Upper lobe of right lung (tissue), 1 donor: ENCODE measurements at places on chromosomes 1 and 21.

- no peak for DNase-seq
Measured at GRCh38 chr1:183200451-183200850, 14.4 kb downstream of the LAMC2 start.

DNA sequence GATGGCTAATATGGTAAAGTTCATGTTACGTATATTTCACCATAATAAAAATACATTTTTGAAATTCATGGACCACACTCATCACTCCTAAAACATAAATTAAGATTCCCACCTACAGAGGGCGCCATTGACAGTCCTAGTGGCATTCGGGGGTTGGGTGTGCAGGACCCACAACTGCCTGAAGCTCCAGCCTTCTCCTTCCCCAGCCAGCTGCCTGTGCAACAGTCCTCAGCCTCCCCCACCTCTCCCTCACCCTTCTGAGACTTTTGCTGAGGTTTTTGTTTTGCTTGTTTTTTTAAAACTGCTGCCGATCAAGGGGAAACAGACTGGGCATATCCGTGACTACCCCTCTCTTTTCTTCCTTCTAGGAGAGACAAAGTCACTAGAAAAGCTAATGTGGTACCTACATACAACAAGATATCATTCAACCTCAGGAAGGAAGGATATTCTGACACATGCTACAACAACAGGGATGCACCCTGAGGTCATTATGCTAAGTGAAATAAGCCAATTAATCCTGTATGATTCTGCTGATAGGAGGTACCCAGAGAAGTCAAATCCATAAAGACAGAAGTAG, 9.2 kb upstream of the EVA1C start:
- no peak for DNase-seq

DNA sequence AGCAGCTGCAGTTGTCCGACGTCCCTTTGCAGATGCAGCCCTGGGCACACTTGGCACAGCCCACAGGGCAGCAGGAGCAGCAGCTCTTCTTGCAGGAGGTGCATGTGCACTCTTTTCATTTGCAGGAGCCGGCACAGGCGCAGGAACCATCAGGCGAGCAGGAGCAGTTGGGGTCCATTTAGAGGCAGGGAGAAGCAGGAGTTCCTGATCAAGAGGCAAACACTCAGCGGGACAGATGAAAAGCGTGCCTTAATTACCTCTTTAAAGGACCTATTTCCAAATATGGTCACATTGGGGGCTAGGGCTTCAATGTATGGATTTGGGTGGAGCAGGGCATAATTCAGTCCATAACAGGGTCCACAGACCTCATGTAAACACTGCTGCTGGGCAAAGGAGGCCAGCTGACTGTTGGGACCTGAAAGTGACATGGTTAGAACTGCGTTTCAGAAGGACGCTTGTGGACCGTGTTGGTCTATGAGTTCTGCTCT, 4.3 kb upstream of the CPLANE2 start:
- no peak for DNase-seq

GRCh38 chr21:35521293-35521692, 472.2 kb upstream of the RUNX1 start:
- no peak for DNase-seq

DNA sequence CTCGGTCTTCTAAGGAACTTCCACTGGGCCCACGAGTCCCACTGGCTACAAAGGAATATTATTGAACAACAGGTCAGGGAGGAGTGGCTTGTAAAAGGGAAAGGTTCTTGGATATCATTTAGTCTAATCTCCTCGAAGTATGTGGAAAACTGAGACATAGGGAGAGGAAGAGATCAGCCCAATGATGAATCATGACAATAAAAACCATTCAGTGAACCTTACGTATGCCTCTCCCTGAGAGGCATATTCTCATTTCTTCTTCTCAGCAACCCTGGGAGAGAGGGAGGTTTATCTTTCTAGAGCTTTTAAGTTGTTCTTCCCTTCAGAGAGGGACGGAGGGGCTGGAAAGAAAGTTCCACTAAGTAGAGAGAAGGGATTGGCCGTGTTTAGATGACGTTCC, 5.3 kb upstream of the MOB3C start:
- DNase-seq: no peak

- no peak for DNase-seq
Measured at GRCh38 chr21:37496972-37497371, 130.4 kb downstream of the DYRK1A start.

DNA sequence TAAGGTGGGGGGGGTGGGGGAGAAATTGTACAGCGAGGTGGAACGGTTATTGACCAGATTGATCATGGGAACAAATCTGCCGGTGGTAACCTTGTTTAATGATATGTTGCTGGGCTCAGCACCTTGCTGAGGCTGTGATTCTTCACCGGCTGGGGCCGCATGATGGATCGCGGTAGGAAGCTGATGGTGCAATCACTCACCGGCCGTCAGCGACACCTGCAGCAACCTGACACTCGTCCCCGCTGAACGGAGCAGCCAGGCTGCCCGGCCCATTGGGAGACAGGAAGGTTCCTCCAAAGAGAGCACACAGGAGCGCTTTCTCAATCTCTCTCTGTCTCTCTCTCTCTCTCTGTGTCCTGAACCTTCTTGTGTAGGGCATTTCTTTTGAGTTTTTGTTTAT, 128.5 kb upstream of the RRP15 start:
- DNase-seq: peak; percentile 64

GRCh38 chr1:67166196-67166595, at the start of gene IL23R:
Gene IL23R (plus strand): TSS chr1:67166454. CDS start chr1:67168121, 1,667 bp downstream.
- no peak for DNase-seq

DNA sequence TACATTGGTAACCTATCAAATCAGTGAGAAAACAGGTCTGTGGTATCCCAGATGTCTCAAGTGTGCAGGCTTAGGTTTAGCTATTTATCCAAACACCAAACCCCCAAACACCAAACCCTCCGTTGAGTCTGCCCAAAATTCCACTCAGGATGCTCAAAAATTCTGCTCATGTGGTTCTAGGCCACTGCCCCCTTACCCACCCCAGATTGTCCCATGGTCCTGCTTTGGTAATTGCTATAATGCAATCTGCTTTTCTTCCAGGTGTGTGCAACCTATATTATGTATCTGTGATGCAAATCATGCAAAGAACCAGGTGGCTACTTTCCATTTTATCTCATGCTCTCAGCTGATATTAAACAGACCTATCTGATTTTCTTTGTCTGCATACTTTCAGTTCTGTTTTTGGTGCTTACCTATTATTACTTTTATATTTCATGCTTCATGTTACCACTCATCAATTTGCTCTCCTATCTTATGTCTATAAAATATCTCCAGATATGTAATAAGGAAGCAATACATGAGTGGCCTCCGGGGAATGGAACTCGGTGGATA, 123.7 kb downstream of the TOMM20 start:
- no peak for DNase-seq

- no peak for DNase-seq
Measured at GRCh38 chr1:29052100-29052499, 71.6 kb downstream of the TMEM200B start.

DNA sequence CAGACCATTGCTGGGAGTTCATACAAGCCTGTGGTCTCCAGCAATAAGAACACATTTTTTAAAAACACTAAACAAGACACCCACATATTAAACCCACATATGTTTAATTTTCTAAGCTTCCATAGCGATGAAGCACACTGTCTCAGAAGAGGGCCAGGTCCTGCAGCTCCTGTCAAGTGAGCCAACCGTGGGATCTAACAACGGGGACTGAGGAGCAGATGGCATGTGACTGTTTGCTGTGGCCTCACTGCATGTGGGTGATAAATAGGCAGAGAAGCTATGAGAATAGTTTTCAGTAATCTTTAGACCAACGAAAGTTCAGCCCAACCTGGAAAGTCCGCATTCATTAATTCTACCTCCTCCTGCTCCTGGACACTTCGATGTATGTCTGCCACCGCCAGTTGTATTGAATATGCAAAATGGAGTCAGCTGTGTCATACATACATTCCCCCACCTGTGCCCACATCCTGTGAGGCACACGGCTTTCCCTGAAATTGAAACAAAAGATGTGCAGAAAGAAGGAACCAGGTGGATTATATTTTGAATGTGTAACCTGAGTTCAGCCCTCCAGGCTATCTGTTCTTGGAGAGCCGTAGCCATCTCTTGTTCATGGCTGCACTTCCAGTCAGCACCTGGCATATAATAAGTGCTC, 88.2 kb downstream of the MIS18A start:
- DNase-seq: no peak

GRCh38 chr1:180247061-180247460, 17.0 kb downstream of the LHX4 start:
- no peak for DNase-seq

- no peak for DNase-seq
Measured at GRCh38 chr1:216032961-216033614, 390.2 kb downstream of the USH2A start.

DNA sequence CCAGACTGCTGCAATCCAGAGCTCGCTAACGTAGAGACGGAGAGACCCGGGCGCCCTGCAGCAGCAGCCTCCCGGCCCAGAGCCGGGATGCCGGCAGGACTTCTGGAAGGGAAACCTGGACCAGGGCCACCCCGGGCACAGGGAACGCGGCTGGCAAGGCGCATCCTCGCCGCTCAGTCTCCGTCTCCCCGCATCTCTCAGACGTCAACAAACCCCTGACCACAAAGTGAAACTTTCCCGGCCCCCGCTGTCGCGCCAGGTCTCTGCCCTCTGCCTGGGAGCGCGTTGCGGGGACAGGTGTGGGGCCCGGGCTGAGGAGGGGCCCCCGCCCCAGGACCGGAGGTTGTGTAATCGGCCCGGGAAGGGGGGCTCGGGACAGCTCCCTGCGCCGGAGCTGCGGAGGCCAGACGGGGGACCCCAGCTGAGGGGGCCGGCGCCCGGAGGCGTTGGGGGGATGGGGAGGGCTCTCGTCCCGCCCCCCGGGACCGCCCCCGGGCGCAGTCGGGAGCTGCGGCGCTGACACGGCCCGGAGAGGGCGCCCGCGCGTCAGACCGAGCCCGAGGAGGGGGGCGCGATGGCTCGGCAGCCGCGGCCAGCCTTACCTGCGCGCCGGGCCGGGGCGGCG, 116.6 kb upstream of the HIVEP3 start:
- peak; percentile 81 for DNase-seq

DNA sequence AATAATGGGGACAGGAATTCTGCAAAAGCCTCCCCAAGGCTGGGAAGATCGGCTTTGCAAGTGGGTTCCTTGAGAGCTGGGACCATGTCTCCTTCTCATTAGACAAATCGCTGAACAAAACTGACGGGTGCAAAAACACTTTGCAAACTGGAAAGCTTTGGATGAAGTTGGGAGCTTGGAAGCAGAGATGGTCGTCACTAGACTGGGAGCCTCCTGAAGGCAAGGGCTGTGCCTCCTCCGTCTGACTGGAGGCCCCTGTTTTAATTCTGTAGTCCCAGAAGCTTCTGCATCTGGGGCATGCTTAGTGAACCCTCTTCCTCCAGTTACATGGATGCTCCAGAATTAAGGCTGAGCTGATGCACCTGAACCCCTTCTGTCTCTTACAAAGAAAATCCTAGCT, 82.3 kb upstream of the IFFO2 start:
- no peak for DNase-seq

- DNase-seq: no peak
Measured at GRCh38 chr1:15141935-15142539, 11.5 kb upstream of the TMEM51 start.

- no peak for DNase-seq
Measured at GRCh38 chr21:29347274-29347681, 48.6 kb downstream of the BACH1 start.

GRCh38 chr1:107342316-107342715, 201.5 kb downstream of the NTNG1 start:
- no peak for DNase-seq

- peak; percentile 82 for DNase-seq
Measured at GRCh38 chr1:3570066-3570986, 41.0 kb downstream of the MEGF6 start.

GRCh38 chr1:156419854-156420204, 50.8 kb downstream of the RHBG start:
- DNase-seq: no peak

GRCh38 chr21:44923480-44924084, 2.9 kb upstream of the ITGB2 start:
- DNase-seq: no peak

DNA sequence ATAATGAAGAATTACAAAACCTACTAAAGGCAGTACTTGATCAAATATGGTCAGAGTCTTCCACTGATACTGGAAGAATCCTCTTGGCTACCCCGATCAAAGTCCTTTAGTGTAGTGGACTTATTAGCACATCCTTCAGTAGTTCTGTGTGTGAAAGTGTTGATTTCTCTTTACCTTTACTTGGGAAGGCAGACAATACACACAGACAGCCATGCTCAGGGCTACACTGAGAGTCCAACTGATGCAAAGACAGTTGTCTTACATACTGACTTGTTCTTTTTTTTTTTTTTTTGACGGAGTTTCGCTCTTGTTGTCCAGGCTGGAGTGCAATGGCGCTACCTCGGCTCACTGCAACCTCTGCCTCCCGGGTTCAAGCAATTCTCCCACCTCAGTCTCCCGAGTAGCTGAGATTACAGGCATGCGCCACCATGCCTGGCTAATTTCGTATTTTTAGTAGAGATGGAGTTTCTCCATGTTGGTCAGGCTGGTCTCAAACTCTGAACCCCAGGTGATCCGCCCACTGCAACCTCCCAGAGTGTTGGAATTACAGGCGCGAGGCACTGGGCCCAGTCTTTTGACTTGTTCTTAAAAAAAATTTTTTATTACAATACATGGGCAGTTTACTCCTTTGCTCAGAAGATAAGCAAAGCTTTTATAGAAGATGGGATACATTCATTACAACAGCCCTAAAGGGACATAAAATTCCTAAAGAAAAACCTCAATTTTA, 3.5 kb upstream of the PTTG1IP start:
- DNase-seq: peak; percentile 23

DNA sequence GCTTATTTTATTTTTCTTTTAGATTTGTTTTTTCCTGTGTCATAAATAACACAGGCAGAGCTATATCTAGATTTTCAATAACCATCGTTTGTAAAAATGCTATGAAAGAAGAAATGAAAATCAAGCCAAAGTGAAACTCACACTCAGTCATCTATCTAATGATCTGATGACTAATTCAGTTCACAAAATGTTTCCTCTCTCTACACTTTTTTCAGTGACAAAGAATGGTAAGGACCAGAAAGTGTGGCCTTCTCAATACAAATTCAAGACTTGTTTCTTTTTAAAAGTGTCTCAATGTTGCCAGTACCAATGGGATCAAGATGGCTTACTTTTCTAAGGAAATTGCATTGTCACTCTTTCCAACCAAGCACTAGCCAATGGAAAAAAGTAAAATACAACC, 282.8 kb upstream of the PKN2 start:
- DNase-seq: no peak

DNA sequence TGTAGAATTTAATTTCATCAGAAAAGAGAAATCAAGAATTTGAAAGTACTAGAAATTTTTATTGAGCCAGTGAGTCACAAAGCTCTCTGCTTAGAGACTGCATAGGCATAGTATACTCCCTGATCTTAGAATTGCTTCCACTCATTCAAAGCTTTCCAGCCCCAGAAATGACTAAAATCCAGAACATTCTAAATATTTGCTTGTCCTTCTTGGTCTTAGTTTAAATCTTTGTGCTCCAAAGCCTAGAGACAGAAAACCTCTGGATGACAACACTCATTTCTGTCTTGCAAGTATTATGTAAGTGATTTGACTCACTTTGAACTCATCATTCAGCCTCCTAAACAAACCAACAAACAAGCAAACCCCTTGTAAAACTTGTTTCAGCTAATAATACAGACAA, 74.2 kb downstream of the PTPRC start:
- DNase-seq: no peak

- DNase-seq: no peak
Measured at GRCh38 chr1:165888552-165888920, 61.1 kb downstream of the UCK2 start.

GRCh38 chr1:245153552-245154428, 995 bp upstream of the KIF26B start:
- DNase-seq: peak; percentile 70

- DNase-seq: peak; percentile 52
Measured at GRCh38 chr1:180911640-180912191, 981 bp upstream of the KIAA1614 start.

- no peak for DNase-seq
Measured at GRCh38 chr21:41753006-41753898, 13.6 kb downstream of the RIPK4 start.
